ENCODE measurements at places on chromosomes 5 and 9.

GRCh38 chr9:128836509-128837145 lies 7.0 kb upstream of the SPOUT1 start:
- no peak for DNase-seq

DNA sequence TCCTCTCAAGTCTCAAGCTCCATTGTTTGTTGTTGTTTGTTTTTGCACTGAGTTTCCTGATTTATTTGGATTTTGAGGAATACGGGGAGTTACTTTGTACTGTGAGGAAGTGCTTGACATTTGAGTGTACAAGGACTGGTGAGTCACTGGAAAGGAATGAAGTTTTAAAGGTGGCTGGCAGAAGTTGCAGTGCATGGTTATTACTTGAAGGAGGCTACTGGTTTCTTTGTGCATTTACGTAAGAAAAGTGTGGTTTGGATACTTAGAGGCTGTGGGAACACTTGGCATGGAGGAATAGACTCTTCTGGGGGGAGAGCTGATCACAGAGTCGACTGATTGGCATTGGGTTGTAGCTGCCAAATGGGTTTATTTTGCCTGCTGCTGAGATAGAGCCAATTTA lies 919.0 kb downstream of the TAF11L14 start:
- no peak for DNase-seq

- no peak for DNase-seq
Measured at GRCh38 chr5:175682664-175683063, 24.8 kb downstream of the HRH2 start.

- DNase-seq = no peak
Measured at GRCh38 chr9:98130576-98131228, 11.7 kb upstream of the TRIM14 start.

Measured in left forelimb (tissue), 1 donor.